ENCODE measurements at places on chromosomes 12 and 14.

DNA sequence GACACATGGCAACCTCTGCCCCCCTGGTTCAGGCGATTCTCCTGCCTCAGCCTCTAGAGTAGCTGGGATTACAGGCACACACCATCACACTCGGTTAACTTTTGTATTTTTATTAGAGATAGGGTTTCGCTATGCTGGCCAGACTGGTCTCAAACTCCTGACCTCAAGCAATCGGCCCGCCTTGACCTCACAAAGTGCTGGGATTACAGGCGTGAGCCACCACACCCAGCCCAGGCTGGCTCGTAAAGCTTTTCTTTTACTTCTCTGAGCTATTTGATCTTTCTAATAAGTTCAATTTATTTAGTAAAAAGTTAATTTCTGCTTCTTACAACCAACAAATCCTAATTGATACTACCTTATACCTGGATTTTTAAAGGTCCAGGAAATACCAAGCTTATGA, 127.4 kb upstream of the KRR1 start:
- no peak for DNase-seq

DNA sequence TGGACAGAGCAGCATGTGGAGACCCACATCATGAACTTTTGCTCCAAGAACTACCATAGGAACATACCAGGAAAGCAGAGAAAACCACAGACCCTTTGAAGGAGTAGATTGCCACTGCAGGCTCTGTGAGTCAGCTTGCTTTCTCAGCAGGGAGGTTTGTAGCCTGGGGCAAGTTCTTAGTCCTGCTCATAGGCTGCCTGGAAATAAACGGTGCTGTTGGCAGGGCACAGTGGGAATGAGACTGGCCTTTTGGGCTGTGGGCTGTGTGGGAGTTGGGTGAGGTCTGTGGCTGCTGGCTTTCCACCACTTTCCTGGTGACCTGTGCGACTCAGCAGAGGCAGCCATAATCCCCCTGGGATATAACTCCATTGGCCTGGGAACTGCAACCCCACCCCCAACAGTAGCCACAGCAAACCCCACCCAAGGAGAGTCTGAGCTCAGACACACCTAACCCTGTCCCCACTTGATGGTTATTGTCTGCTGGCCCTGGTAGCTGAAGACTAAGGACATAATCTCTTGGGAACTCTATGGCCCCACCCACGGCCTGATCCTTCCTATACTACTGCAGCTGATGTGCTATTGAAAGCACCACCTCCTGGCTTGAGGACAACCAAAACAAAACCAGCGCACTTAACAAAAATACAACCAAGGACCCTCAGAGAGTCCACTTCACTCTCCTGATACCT, 192.1 kb upstream of the GARIN6 start:
- DNase-seq, result no peak

DNA sequence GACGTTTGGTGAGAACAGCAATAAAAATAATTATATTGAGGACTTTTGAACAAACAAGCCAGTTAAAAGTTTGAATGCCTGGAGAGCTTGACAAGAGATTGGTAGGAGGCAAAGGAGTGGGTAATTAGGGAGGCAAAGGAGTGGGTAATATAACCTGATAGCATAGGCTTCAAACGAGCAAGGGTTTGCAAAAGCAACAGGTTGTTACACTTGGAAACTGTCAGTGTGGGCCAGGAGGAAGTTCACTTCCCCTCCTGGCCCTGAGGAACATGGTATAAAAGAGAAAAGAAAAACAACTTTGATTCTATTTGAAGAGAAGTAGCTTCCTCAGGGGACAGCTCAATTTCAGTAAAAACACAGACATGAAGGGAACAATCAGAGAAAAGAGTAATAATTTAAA, 121.7 kb downstream of the CCER1 start:
- no peak for DNase-seq

DNA sequence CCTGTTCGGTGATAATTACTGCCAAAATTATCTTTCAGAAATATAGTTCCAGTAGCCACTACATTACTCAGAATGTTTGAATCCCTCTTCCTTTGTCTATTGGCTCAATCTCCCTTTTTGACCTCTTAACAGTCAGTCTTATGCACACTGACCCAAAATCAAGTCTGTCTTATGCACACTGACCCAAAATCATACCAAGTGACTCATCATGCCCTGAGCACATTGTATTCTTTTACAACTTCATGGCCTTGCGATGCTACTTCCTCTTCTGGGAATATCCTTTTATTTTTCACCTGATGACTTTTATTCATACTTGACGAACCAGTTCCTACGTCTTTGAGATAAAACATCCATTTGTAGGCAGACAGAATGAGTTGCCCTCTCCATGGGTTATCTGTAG, 182.3 kb downstream of the NPAS3 start:
- DNase-seq, result no peak

Data from stimulated activated CD4-positive, alpha-beta T cell treated with anti-CD3 and anti-CD28 coated beads, Interleukin-4, amount 100 ng/mL, for 1 hour (primary cell).